ENCODE measurements at places on chromosomes 1 and 21.

GRCh38 chr1:58162952-58163550 lies 383.5 kb downstream of the OMA1 start:
- peak; percentile 81 for DNase-seq

- peak; percentile 81 for DNase-seq
Observed at GRCh38 chr21:45136927-45137611, 62.7 kb downstream of the ADARB1 start.

DNA sequence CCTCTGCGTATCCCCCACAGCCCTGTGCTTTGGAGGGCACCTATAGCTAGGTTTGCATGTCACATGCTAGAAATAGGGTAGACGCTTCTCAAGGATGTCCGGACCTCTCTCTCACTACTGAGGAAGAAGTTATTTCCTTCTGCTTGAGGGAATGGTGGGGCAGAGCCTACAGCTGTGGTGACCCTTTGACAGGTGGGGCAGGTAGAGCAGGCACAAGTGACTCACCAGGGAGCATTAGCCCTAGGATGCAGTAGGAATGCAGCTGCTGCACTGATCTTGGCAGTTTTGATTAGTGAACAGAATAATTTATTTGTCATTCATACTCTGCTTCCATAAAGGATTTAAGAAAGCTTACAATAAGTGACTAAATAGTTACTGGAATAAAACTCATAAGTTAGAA lies 129.6 kb upstream of the HOOK1 start:
- DNase-seq, result no peak

- DNase-seq, result no peak
Observed at GRCh38 chr1:156823210-156823790, 6.7 kb upstream of the SH2D2A start.

DNA sequence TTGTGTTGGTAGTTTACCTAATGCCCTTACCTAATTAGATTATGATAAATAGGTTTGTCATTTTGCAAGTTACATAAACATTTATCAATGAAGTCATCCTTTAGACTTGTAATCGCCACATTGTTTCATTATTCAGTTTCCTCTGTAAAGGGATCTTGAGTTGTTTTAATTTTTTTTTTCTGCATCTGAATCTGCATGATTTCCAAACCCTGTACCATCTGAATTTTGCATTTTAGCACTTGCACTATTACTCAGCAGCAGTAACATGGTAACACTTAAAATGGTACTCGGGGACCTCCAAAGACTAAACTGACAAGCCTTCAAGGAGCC lies 12.4 kb downstream of the TARDBP start:
- no peak for DNase-seq

DNA sequence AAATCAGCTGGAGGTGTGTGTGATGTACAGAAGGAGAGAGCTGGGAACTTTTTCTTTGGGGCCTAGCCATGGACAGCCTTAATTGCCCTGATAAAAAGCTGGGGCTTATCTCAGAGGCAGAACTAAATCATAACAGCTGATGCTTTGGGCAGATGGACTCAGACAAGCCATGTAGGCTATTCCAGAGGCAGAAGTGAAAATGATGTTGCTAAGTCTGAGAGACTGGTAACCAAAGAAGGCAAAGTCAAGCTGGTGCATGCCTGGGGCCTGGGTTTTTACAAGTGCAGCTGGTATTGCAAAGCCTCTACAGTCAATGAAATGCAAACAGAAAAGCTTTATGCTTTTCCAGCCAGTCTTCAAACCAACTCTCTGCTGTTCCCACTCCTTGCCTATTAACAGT lies 39.0 kb upstream of the LMX1A start:
- no peak for DNase-seq

GRCh38 chr1:93692983-93693591 lies 11.4 kb upstream of the BCAR3 start:
- peak; percentile 57 for DNase-seq

- DNase-seq, result no peak
Observed at GRCh38 chr1:156009404-156009803, 11.3 kb downstream of the SSR2 start.

DNA sequence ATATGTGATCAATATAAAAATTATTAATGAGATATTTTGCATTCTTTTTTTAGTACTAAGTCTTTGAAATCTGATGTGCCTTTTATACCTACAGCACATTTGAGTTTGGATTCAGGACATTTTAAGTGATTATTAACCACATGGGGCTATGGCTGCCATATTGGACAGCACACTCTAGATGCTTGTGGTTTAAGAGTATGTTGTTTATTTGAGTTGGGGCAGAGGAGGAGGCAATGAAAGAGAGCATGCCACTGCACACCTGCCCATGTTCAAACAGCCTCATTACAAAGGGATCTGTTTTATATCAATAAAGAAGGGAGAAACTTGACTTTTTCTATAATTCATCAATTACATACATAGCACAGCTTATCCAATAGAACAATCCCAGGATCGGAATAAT lies 99.4 kb upstream of the EDEM3 start:
- DNase-seq, result no peak

- DNase-seq, result no peak
Observed at GRCh38 chr1:239270509-239270908, 115.9 kb upstream of the CHRM3 start.

DNA sequence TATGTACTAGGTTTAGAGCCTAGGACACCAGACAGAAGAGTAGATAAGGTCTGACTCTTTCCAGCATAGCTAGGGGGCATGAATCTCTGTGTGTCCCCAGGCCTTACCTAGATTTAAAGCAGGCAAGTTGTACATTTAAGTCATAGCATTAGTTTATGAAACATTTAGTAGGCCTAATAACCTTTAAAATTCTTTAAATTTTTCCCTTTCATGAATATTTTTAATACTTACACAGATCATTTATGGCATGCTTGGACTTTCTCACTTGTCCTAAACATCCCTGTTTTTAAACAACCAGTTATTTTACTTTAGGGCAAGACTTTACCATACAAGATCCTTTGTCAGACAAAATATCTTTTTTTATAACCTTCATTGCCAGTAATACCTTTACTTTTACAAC lies 258.4 kb upstream of the ZRANB2 start:
- no peak for DNase-seq

- DNase-seq, result no peak
Observed at GRCh38 chr1:176961678-176962077, 202.8 kb downstream of the ASTN1 start.

DNA sequence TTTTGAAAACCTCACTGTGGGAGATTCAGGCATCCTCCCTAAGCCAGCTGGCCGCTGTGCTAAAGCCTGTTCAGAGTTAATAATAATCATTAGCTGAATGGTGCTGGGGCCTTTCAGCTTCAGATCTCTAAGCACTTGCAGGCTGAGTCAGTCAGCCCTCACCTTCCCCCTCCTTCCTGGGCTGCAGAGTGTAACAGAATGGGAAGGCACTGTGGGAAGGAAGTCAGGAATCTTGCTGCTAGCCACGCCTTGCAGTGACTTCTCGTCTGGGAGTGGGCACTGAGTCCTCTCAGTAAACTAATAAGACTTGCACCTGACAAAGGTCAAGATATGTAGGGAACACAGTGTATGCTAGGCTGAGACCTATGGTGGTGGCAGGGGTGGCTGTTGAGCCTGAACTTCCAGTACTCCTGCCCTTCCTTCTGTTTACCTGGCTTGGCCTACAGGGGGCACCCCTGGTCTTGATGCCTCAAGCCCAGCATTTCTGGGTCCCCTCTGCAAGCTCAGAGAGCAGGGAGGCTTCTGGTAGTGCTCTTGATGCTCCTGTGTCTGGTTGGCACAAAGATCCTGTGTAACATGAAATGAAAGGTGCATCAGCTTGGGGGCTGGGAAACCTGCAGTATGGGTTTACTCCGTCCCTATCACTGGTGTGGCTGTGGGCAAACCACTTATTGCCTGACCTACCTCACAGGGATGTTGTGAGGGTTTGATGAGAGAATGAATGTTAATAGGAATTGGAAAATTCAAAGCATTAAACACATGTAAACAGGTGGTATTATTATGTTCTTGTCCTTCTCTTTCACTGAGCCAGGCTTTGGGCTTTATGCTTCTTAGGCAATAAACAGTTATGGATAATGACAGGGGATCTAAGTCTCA lies 6.0 kb downstream of the CYB561D1 start:
- DNase-seq, result peak; percentile 64

DNA sequence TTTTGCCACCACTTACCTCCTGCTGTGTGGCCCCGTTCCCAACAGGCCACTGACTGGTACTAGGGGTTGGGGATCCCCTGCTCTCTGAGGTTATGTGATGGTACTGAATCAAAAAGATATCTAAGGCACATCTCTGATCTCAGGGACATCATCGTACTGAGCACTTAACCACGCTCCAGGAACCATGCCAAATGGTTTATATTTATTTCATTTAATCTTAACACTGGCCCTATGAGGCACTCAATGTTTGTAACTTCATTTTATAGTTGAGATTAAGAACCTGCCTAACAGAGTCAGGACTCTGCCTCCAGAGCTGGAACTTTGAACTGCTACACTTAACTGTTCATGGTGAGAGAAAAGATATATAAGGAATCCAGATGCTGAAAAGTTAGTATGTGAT lies 98.0 kb upstream of the HP1BP3 start:
- DNase-seq, result no peak

- no peak for DNase-seq
Observed at GRCh38 chr21:33080376-33080775, 10.4 kb downstream of the OLIG1 start.

- no peak for DNase-seq
Observed at GRCh38 chr1:205978676-205979075, 24.5 kb downstream of the RAB7B start.

GRCh38 chr1:221085701-221086375 lies 206.6 kb downstream of the HLX start:
- no peak for DNase-seq

- no peak for DNase-seq
Observed at GRCh38 chr21:42599486-42599885, 53.9 kb upstream of the PDE9A start.

DNA sequence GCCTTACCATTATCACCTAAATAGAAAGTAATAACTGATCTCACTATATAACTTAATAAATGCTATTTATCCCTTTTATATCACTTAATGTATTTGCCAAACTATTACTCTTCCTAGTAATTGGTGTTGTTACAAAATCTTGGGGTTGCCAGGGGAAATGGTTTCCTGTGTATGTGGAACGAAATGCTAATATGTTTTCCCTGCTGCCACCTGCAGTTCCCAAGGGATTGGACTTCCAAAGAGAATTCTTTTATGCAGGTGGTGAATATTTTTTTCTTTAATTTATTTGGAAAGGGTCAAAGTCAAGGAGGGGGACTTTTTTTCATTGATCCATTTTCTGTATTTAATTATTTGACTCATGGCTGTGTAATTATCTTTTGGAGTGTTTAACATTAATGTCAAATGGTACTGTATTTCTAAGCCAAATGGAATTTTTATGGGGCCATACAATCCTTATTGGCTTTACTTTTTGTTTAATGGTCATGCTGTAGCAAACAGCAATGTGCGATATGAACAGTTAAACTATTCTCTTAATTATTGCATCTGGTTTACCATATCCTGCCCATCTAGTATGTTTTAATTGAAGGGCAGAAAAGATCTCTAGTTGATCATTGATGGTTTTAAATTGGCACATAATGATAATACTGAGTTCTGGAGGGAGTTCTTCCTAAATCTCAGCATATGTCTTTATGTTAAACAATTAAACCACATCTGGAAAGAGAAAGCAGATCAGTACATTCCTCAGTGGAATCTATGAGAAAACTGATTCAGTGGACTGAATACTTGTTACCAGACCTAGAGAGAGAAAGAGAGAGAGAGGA lies 486.3 kb downstream of the TTLL7 start:
- DNase-seq, result no peak

DNA sequence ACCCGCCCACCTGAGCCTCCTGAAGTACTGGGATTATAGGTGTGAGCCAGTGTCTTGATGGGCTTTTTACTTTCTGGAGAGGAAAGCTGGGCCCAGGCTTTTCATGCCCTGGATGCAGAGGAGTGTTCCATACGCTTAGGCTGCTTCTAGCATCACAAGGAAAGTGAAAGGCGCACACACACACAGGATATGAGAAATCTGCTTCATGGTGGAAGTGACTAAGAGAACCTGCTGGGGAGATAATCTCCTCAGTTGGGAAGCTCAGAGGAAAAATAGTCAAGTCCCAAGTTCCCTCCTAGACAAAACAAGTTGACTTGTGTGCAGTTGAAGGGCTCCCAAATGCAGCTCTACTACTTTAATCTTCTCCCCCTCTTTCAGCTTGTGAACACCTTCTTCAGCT lies 2.2 kb downstream of the NUDC start:
- no peak for DNase-seq

DNA sequence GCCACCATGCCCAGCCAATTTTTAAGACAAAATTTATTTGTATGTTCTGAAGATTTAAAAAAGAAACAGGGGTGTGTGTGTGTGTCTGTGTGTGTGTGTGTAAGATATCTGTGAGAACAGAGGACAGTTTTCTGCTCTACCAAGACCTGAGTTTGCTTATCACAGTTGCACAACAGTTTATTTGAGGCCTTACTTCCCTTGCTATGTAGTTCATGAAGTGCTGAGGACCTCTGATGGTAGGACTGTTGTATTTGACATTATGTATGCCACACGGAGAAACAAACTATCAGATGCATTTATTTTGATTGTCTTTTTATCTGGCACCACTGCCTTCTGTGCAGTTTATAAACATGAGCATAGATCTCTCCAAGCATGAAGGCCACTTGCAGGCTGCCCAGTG lies 355.2 kb downstream of the PBX1 start:
- DNase-seq, result no peak

DNA sequence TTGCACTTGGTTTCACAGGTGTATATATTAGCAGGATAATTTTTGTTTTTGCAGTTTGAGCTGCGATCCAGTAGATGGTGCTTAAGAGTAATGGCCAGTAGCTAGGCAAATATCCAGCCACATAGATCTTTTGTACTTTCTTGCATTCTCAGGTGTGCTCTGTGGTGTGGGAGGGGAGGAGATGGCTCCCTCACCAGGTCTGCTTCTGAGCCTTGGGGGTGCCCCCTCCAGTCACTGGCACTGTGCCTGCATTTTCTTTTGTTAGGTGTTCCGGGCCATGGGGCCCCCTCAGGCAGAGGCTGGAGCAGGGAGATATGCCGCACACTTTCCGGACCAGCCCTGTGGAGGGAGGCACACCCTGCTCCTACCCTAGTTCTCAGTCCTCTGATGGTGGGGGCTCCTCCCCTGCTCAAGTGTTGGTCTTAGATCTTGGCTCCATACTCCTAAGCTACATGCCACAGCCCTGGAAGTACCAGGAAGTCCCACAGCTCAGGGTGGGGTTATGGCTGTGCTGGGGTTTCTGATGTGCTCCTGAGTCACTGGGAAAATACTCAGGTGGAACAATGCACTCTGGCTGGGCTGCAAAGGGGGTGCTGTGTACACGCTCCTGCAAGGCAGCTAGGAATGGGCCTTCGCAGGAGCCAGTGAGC lies 197.6 kb upstream of the DMRTA2 start:
- peak; percentile 85 for DNase-seq

GRCh38 chr1:201771466-201771865 lies 57.5 kb upstream of the IPO9 start:
- DNase-seq, result no peak

GRCh38 chr1:17498214-17498613 lies 41.3 kb upstream of the ARHGEF10L start:
- DNase-seq, result no peak

- no peak for DNase-seq
Observed at GRCh38 chr1:230300322-230301301, 125.5 kb downstream of the PGBD5 start.

Measured in Calu3 (cell line).